AG08395 (cell line): ENCODE measurements at places on chromosomes 7 and 10.

DNA sequence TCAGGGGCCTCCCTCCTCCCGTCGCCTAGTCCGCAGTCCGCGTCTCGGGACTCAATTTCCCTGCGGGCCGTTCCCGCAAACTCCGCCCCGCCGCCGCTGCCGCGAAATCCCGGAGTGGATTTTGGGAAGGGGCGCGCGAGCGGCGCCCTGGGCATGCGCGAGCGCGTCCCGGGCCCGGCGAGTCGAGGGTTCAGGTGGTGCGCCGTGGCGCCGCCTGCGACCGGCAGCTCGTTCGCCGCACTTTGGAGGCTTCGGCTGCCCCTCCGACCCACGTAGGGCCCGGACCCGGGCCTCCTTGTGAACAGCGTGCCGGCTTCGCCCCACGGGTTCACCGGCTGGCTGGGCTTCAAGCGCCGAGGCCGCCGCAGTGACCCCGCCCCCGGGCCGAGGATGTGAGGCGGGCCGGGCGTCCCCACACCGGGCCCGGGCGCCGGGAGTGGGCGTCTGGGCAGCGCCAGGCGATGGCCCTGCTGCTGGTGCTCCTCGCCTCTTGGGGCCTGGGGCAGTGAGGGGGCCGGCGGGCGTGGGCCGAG is at the start of gene PLEKHA8:
PLEKHA8 (plus strand) TSS at position 197 of the 533 bp plus-strand sequence. CDS start 351 bp downstream, outside the sequence.
- DNase-seq, result peak; percentile 93

DNA sequence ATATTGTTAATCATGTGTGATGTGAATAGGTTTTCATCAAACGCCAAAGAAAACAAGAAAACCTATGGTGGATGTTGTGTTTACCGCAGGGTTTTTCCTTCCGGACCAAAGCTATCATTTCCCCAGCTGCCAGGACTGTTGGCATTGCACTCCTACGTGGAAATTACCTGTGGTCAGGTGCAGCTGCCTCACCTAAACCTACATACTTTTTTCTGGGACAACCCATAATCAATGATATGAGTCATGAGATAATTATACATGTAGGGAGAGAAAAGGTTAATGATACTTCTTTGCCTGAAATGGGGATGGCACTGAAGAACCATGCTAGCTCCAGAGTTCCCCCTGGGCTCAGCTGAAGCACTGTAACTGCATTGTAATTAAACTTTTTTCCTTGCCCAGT is 223.6 kb upstream of the SEMA3E start:
- no peak for DNase-seq

GRCh38 chr7:26554952-26555351 is 263.3 kb downstream of the SNX10 start:
- no peak for DNase-seq

- DNase-seq, result no peak
Measured at GRCh38 chr7:44971902-44972441, 6.8 kb downstream of the MYO1G start.

GRCh38 chr10:132139526-132139925 is 47.2 kb upstream of the DPYSL4 start:
- no peak for DNase-seq

GRCh38 chr10:112304267-112304859 is 21.2 kb downstream of the TECTB start:
- peak; percentile 17 for DNase-seq

DNA sequence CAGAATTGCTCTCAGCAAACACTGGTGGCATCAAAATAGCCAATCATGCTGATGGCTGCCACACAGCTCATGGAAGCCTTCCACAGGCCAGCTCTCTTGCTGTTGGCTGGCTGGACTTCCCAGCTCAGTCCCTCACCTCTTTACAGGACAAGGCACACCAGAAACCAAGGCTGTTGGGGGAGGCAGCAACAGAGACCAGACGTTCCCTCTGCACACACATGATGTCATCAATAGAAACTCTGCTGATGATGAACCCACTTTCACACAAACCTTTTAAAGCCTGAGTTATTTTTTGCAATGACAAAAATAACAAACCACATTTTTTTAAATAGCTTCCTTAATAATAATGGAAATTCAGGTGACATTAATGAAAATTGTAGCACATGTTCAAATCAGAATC is 300.9 kb upstream of the C7orf33 start:
- DNase-seq, result no peak

GRCh38 chr10:52400562-52400961 is 86.5 kb downstream of the DKK1 start:
- DNase-seq, result no peak

DNA sequence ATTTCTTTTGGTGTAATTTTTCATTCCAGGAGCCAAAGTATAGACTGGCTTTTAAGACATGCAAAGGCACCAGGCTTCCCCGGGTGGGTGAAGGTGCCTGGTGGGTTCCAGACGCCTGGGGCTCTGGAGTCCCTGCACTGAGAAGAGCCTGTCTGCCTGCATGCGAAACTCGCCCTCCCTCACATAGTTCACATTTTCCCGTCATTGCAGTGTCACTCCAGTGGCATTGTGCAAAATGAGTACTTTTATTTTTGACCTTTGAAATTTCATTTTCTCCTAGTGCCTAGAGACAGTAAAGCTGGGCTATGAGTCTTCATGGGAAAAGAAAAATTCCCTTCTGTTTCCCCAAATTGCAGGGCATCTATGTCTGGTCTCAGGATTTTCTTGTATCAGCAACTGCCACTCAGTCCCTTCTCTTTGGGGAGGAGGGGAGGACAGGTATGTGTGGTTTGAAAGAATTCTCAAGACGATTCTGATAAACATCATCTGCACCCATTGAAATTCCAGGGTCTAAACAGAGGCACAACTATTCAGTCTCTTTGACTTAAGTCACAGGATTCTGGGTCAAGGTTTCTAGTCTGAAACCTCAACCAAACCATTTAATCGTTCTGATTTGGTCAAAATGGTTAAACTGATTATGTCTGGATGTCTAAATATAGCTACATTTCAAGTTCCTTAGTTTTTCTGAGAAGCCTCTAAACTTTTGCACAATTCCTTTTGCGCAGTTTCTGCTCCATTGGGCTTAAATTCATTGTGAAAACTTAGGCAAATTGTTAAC is 107.8 kb downstream of the CYP26A1 start:
- DNase-seq, result no peak

DNA sequence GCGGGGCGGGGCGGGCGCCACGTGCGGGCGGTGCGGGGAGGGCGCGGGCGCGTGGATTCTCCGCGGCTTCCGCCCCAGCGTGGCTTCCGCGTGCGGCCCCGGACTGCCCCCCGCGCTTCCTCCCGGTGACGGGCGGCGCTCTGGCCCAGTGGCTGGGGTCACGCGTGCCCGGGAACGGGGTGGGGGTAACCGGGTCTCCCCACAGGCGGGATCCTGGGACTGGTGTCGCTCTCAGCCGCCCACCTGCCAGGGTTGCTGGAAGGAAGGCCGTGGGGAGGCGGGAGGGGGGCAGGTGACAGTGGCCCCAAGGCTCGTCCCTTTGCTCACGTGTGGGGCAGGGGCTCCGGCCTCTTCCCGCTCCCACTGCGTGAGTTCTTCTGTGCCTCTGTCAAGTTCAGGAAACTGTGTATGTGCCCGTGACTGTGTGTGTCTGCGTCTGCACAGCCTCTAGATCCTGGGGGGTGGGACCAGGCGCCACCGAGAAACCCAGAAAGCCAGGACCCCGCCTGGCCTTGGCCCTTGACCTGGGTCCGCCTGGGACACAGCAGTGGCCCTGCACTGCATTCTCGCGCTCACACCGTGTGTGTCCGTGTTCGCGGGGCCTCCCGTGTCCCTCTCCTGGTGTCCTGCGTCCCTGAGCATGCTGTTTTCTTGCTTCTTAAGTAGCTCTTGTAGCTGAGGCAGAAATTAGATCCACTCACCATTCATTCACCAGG is 919 bp downstream of the MAFK start:
- no peak for DNase-seq

DNA sequence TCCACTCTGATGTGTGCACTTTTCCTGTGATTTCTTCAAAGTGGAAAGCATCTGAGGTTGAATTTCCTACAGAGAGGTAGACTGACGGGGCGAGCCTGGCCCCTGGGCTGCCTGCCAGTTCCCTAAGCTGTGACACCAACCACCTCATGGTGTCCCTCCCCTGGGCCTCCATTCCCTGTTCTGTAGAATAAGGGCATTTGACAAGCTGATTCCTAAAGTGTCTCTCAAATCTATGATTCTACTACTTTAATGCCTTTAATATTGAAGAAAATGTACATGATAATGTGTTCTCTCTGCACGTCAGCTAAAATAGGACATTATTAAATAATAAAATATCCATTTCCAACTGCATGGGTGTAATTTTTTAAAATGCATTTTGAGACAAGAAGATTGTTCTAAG is 105.1 kb downstream of the SEC61G start:
- no peak for DNase-seq
